ENCODE measurements at places on chromosomes 2 and 18. TPM values are rescaled to one million over a fixed set of nuclear protein-coding genes. Genes with fewer than 3 reads are reported as not detected.

LIPG gene
- 0.16 TPM for total RNA-seq

TRABD2A gene
- 5.6 TPM for total RNA-seq

- no peak for DNase-seq
Measured at GRCh38 chr2:189159273-189159672, 20.3 kb downstream of the COL5A2 start.

DNA sequence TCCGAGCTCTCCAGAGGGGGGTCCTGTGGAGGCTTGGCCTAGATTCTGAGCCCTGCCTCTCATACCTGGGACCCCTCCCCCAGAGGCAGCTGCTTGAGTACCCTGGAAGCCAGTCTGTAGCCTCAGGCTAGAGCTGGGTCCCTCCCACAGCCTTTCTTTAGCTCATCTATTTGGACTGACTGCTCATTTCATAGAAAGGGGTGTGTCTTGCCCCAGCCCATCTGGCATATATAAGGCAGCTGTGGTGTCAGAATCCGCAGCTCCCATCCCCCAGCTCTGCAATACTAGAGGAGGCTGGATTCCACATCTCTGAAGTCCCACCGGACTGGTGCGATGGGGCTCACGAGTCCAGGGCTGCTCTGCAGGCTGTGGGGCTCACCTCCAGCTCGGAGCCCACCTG, 26.1 kb downstream of the MPHOSPH10 start:
- DNase-seq, result no peak

- DNase-seq, result no peak
Measured at GRCh38 chr2:212441141-212441540, 97.5 kb downstream of the ERBB4 start.

GRCh38 chr2:24739354-24740025, 53.7 kb downstream of the PTRHD1 start:
- no peak for DNase-seq

- no peak for DNase-seq
Measured at GRCh38 chr2:118644190-118644589, 203.3 kb downstream of the EN1 start.

- no peak for DNase-seq
Measured at GRCh38 chr2:158061763-158062162, 39.9 kb upstream of the UPP2 start.

Data from breast epithelium (tissue), 4 donors.